ENCODE measurements at places on chromosomes 12 and 14.

- no peak for DNase-seq
These were observed 17.5 kb upstream of the PRKAG1 start for GRCh38 chr12:49036029-49036428.

DNA sequence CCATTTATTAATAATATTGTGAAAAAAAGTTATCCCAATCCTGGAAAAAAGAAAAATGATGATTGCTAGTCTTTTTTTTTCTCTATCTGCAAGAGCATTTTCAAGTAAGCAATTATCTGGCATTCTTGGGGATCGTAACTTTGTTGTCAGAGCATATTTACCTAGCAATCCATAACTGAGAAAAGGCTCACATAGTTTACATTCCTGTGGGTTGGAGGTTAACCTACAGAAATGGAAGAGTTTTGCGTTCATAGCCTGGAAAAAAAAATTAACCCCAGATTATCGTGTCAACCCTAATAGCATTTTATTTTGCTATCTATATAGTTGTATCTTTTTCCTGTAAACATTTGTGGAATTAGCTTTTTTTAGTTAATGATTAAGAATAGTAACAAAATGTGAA, 292.3 kb downstream of the DAD1 start:
- DNase-seq: no peak

DNA sequence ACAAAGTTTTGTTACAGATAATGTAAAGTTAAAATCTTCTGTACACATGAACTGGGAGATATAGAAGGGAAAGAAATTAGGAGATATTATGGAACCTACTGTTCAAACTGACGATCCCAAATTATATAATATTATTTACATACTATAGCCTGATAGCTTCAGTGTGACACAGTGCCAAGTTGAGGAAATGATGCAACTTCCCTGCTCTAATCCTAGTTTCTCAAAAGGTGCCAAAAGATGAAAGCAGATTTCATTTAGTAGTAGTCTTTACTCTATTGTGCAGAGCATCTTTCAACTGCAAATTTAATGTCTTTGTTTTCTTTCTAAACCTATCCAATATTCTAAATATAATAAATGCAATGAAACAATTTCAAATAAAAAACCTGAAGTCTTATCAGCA, 46.9 kb downstream of the COCH start:
- DNase-seq: no peak

DNA sequence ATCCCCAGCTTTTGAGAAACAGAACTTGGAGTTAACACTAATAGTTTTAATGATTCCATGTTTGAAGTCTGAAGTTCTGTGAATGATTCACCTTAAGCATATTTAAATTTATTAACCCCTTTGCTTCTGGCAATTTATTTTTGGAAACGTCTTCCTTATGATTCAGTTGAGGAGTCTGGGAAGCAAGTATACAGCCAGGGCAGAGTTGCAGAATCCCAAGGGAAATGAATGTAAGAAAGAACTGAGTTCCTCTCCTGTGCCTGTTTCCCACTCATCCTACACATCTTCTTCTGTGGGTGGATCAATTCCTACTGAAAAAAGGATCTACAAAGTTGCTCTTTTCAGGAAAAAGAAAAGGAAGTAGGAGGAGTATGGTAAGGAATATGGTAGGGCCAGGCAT, 108.2 kb upstream of the CCDC91 start:
- no peak for DNase-seq

- DNase-seq: no peak
These were observed 71.8 kb downstream of the IQSEC3 start for GRCh38 chr12:138171-138897.

- no peak for DNase-seq
These were observed 112.9 kb downstream of the DAAM1 start for GRCh38 chr14:59301354-59301753.

DNA sequence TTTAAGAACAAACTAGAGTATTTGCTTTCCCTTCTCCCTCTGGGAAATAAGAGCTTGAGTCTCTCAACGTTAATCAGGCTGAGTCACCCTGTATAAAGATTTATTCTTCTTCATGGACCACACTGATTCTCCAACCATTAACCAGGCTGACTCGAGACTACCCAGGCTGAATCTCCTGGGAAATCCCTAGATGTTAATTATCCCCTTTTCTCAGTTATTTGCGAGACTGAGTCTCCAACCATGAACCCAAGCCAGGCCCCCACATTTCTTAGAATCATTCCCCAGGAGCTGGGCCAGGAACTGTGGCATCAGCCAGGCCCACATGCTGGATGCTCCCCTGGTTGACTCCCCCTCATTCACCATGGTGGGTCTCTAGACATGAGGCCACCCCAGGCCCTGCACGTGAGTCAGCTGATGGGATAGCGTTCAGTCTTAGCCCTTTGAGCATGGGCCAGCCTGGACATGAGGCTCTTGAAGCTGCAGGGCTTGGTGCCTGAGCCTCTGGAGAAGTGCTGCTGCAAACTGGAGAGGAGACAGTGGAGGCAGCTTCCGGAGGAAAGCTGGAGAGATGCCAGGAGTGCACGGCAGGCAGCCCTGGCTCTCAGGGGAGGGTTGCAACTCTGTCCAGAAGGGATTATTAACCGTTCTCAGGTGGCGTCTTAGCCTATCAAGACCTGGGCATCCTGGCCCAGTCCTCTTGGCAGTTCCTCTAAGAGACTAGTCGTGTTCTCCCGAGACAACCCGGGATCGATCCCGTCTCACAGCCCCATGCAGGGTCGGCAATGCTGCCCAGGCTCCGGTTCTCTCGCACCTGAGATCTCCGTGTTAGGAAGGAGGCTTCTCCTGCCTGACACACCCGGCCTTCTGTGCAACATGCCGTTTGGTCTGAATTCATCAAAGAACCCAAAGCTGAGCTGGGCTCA, 296.6 kb downstream of the ADGRD1 start:
- DNase-seq: no peak

GRCh38 chr14:19800282-19801117, 3.1 kb upstream of the OR4N2 start:
- DNase-seq: no peak

- no peak for DNase-seq
These were observed 16.2 kb upstream of the CATSPERB start for GRCh38 chr14:91748049-91748448.

DNA sequence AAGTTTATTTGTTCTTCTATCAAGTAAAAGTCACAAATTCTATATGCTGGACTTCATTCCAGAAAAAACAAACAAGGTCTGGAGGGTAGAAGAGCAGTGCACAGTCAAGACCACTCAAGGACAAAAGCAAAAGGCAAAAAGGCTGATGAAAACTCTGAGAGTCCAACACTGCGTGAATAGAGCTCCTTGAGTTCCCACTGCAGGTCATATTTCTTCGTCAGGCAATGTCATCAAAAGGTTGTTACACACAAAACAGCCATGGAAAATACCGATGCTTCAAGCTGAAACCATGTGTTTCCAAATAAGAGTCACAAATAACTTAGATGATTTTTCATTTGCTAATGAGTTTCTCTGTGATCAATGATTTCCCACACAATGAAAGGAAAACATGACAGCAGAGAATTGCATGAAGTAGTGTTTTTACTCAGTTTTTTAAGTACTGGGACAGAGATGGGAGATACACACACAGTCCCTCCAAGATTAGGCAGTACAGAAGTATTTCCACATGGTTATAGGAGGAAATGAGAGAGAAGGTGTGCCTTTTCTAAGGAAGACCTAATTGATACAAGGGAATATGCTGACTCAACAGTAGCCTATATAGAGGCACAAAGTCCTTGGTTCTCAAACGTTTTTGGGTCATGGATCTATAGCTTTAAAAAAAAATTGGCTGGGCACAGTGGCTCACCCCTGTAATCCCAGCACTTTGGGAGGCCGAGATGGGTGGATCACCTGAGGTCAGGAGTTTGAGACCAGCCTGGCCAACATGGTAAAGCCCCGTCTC, 177.7 kb downstream of the MED13L start:
- no peak for DNase-seq

- no peak for DNase-seq
These were observed 312.2 kb downstream of the ATXN7L3B start for GRCh38 chr12:74849801-74850200.

GRCh38 chr12:54005853-54006558, 2.8 kb upstream of the HOXC8 start:
- DNase-seq: peak; percentile 80

GRCh38 chr14:90054803-90055202, 7.0 kb upstream of the KCNK13 start:
- no peak for DNase-seq

DNA sequence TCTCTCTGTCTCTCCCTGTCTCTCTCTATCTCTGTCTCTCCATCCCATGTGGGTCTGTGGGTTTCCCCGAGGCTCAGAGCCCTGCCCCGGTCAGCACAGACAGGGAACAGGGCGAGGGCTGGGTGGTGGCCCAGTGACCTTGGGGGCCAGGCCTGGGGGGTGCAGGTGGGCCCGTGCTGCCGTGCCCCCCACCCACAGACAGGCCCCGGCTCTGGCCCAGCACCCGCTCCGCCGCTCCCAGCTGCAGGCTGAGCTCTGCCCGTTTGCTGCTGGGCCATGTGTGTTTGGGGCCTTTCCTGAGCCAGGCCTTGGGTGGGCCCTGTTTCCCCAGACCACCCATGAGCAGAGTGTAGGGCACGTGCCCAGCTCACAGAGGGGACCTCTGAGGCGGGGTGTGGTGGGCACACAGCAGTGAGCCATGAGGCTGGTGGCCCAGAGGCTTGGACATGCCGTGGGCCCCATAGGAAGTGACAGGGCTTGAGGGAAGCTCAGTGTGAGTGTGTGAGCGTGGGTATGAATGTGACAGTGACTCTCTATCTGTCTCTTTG, 51.0 kb downstream of the TMEM121 start:
- no peak for DNase-seq

DNA sequence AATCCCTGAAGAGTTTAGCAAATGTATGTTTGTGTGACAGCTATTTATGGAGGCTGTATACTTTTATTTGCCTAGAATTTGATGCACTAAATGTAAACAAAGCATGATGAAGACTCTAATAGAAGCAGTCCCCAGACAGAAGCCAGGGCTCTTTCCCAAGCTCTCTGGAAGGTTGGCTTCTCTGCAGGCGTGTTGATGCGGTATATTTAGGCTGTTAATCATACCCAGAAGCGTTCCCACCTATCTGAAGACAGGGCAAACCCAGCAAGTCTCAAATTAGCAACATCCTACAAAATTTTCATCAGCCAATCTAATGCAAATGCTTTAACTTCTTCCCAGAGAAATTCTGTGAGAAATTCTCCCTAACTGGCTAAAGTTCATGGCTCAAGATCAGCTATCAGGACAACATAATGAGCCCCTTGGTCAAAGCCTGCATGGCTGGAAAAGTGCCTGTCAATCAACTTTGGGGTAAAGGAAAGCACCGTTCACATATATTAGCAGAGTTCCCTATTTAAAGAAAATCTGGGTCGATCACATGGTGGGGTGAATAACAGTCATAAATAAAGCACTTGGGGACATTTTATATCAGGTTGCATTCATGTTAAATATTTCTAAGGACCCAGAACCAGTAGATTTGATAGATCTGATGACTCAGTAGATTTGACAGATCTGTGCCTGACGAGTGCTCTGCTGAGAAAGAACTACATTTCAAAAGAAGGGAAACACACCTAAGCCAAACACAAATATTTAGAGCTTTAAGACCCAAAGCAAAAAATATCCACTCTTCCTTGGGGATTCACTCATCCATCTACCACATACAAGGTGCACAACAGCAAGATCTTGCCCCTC, 46.6 kb downstream of the KSR2 start:
- no peak for DNase-seq

- DNase-seq: no peak
These were observed 10.2 kb downstream of the ZBTB25 start for GRCh38 chr14:64493455-64493854.

- no peak for DNase-seq
These were observed 463.5 kb downstream of the TMEM132D start for GRCh38 chr12:129440278-129440677.

GRCh38 chr14:74985028-74985310, 17.8 kb upstream of the EIF2B2 start:
- no peak for DNase-seq

DNA sequence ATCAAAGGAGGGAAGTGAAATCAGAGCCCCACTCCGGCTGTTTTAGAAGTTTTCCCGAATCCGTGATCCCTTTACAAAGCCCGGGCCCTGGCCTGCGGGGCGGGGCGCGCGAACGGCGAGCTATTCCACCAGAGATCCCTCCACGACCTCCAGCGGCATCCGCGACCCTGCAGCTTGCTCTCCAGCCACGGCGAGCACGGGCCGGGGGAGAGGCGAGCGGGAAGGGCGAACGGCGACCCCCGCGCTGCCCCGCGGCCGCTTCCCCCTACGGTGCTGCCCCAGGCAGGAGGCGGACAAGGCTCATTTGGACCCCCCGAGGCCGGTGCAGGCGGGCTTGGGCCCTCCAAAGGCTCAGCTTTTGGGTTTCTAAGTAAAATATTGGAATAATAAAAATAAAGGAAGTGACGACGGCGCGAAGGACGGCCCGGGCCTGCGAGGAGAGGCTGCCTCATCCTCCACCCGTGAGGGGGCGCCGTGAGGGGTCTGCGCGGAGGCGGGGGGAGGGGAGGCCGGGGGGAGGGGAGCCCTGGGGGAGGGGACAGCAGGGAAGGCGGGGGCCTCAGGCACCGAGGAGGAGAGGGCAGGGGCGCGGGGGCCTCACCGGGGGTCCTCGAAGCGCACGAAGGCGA, 613 bp downstream of the SRSF9 start:
- DNase-seq: no peak

GRCh38 chr12:6954316-6955107, 3.4 kb downstream of the PTPN6 start:
- no peak for DNase-seq

GRCh38 chr12:54211920-54212319, 23.1 kb upstream of the SMUG1 start:
- DNase-seq: no peak

- no peak for DNase-seq
These were observed 444.1 kb upstream of the TMEM132C start for GRCh38 chr12:127822809-127823411.

All from stimulated activated CD4-positive, alpha-beta T cell treated with anti-CD3 and anti-CD28 coated beads, Interleukin-1b, Interleukin-23, amount 100 ng/mL, for 1 hour (primary cell).